ENCODE measurements at places on chromosomes 4 and X.

- DNase-seq, result no peak
Measured at GRCh38 chrX:96576368-96576767, 108.3 kb upstream of the DIAPH2 start.

DNA sequence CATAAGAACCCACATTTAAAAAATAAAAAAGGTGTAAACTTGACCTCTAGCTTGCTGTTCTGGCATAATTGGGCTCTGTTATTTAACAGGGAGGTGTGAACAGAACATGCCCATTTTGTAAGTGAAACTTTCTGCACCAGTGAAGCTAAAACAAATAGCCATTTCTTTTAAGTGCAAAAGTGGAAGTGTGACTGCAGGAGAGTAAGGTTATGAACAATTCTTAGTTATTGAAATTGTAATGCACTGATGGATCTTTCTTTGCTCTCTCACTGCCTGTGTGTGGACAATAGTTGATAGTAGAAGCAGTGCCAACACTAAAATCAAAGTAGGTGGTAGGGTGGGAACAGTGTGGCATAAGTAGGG is 12.6 kb downstream of the P2RY10 start:
- no peak for DNase-seq

- DNase-seq, result no peak
Measured at GRCh38 chr4:85496126-85496849, 21.3 kb downstream of the ARHGAP24 start.

GRCh38 chr4:95476121-95476520 is 72.7 kb downstream of the UNC5C start:
- no peak for DNase-seq

DNA sequence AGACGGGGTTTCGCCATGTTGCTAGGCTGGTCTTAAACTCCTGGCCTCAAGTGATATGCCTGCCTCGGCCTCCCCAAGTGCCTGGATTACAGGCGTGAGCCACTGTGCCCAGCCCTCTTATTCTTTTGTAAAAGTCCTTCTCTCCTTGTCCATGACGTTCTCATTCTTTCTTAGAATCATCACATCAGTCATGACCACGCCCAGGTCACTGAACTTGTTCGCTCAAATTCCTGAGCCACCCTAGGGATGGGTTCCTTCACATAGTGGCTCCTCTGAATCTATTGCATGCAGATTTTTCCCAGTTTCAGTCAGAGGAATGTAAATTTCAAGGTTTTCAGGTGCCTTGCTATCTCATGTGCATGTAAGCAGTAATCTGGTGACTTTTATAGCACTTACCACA is 15.7 kb downstream of the JADE1 start:
- no peak for DNase-seq

GRCh38 chrX:121258545-121258944 is 211.1 kb downstream of the GLUD2 start:
- DNase-seq, result no peak

All from AG09309 (cell line).